ENCODE measurements at places on chromosomes 12 and 14.

DNA sequence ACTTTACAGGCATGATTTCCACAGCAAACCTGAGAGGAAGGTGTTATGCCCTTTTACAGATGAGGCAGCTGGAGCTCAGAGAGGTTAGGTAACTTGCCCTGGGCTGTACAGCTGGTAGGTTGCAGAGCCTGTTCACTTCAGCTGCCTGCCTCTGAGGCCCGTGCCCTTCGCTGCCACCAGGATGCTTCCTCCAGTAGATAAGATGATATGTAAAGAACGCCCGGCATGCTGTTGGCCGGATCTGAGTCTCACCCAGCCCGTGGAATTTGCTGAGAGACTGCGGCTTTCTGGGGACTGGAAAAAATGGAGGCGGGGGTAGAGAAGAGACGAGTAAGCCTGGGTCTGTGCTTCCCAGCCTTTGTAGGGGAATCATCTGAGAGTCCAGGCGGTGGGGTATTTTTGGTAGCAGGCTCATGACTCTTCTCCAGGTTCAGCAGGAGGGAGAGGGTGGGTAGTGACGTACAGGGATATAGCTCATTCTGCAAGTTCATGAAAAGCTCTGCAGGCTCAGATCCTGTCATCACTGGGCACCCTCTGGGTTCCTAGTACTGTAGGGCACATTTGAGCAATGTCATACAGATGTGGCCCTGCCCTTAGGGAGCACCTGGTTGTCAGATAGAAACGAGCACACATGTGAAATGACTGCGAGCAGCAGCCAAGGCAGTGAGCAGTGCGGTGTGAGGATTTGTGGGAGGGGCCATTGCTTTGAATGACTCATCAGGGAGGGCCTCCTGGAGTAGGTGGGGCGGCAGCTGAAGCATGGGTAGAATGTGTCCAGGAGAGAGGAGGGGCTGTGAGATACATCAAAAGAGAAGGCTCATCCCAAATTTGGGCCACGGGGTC, 159.4 kb downstream of the TSPAN9 start:
- no peak for DNase-seq

DNA sequence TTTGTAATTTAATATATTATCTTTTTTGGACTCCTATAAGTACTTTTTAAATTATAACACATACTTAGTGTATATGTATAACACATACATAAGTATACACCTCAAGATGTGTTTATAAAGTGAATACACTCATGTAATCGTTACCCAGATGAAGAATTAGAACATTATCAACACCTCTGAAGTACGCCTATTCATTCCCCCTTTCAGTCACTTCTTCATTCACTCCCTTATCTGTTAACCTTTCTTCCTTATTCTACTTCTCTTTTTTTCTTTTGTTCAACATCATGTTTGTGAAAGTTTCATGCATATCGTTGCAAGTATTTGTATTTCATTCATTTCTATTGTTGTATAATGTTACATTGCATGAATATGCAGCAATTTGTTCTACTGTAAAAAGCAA, 98.5 kb downstream of the ARID2 start:
- no peak for DNase-seq

DNA sequence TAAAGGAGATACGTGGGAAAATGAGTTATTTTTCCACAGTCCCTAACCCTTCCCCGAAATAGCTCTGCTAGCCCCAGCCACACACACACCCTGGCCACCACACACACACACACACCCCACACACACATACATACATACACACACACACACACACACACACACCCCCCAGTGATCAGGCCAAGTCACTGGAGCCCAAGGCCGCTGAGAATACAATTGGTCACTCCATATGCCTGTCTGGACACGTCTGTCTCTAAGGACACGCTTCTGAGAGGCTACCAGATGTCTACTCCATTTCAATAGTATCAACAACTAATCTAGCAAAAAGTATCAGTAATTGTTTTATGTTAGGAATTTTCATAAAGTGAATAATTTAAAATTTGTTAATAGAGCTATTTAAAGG, 13.0 kb upstream of the DIABLO start:
- DNase-seq: no peak

GRCh38 chr12:59768031-59768430, 172.2 kb downstream of the SLC16A7 start:
- DNase-seq: no peak

- no peak for DNase-seq
Observed at GRCh38 chr14:54864526-54864925, 38.1 kb downstream of the GCH1 start.

DNA sequence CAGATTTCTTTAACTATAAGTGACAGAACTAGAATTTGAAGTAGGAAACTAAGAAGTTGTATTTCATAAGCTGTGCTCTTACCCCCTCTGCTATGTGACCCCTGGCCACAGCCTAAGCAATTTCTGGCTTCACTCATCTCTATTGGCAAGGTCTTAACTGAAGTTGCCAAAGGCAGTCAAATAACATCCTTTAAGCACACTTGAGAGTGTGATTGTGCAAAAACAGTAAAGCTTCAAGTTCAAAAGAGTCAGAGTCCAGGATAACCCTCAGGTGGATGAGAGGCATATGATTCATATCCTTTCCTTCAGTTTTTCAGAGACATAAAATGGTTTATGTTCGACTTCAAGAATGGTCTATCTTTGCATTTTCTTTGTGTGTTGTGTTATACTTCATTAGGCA, 45.2 kb downstream of the GRIP1 start:
- DNase-seq: no peak

DNA sequence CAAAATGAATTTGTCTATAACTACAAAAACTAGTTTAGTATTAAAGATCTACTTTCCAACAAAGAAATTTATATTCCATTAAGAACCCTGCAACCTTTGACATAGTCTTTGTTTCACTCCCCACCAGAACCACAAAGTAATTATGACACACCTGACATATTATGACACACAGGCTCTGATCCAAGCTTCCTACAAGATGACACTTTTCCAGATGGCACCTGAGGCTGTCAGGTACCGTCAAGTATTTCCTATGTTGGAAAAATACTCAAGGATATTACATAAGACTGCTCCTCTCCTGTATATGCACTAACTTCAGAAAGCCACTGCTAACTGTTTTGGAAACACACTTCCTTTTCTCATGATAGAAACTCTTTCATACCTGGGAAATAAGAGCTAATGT, 38.9 kb downstream of the STXBP6 start:
- DNase-seq: no peak

- peak; percentile 62 for DNase-seq
Observed at GRCh38 chr12:22275843-22276242, 58.7 kb downstream of the ST8SIA1 start.

DNA sequence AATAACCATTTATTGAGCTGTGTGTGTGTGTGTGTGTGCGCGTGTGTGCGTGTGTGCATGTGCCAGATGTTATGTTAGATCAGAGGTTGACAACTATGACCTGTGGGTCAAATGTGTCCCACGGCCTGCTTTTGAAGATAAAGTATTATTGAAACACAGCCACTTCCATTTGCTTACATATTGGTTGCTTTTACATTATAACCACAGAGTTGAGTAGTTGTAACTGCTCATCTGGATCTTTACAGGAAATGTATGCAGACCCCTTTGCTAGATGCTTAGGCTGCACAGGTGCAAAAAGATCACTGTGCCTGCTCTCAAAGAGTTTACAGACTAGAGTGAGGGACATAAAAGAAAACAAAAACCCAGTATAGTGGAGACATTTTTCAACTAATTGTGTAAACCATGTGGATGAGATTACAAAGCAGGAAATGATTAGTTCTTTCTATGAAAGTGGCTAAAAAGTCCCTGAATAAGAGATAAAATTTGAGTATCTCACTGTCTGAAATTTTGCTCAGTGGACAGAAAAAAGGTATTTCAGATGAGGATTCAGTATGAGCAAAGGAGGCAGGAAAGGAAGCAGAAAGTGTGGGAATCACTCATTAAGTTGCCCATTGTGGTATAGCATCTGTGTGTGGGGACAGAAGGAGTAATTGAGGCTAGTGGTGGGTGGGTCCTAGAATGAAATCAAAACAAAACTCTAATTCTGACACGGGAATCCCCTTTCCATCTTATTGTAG, 188.4 kb downstream of the PAH start:
- no peak for DNase-seq

- no peak for DNase-seq
Observed at GRCh38 chr14:52059649-52060048, 9.2 kb downstream of the NID2 start.

- no peak for DNase-seq
Observed at GRCh38 chr12:57983146-57983857, 41.9 kb downstream of the ATP23 start.

DNA sequence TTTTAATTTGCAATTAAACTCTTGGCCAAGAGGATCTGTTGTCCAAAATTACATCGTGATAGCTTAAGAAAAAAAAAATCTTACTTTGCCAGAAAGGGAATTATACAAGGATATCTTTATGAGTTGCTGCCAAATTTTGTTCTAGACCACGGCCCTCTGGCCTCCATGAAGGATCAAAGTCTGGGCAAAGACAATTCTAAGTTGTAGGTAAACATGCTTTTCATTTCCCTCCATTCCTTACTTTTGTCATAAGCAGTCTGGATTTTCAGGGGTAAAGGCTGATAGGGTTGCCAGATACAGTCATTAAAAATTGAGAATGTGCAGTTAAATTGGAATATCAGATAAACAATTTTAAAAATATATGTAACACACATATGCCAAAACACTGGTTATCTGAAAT, 135.1 kb downstream of the MON2 start:
- DNase-seq: no peak

GRCh38 chr12:50914872-50915484, 37.4 kb upstream of the HIGD1C start:
- DNase-seq: no peak

DNA sequence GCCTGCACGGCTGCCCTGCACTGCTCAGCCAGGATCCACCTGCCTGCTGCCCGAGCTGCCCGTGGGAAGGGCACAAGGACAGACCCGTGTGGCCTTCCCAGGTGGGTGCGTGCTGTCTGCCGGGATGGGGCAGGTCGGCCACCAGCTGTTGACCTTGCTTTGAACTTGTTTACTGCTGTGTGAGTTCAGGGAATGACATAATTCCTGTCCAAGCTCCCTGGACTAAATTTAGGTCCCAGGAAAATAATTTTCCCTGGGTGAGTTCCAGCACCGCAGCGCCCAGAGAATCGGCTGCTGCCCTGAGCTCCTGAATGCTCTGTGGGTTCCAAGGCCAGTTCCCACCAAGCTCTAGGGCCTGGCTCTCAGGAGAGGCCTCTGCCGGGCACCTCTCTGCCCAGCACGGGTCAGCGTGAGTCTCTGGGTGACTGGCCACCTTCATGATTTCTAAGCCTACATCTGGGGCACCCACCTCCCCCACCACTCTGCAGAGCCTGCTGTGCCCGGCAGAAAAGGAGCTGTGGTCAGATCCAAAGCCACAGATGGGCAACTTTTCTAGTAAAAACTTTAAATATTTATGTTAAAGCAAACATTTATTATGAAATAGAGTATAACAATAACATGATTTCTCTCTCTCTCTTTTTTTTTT, 27.2 kb upstream of the MLXIP start:
- DNase-seq: no peak

DNA sequence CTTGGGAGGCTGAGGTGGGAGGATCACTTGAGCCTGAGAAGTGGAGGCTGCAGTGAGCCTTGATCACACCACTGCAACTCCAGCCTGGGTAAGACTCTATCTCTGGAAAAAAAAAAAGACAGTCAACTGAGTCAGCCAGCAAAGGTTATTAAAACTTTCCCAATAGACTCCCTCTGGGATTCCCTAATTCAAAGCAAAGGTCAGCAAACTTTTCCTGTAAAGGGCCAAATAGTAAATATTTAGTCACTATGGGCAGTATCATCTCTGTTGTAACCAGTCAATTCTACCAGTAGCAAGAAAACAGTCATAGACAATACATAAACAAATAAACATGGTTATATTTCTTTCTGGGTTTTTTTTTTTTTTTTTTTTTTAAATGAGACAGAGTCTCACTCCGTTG, 122.5 kb downstream of the IPO8 start:
- no peak for DNase-seq

DNA sequence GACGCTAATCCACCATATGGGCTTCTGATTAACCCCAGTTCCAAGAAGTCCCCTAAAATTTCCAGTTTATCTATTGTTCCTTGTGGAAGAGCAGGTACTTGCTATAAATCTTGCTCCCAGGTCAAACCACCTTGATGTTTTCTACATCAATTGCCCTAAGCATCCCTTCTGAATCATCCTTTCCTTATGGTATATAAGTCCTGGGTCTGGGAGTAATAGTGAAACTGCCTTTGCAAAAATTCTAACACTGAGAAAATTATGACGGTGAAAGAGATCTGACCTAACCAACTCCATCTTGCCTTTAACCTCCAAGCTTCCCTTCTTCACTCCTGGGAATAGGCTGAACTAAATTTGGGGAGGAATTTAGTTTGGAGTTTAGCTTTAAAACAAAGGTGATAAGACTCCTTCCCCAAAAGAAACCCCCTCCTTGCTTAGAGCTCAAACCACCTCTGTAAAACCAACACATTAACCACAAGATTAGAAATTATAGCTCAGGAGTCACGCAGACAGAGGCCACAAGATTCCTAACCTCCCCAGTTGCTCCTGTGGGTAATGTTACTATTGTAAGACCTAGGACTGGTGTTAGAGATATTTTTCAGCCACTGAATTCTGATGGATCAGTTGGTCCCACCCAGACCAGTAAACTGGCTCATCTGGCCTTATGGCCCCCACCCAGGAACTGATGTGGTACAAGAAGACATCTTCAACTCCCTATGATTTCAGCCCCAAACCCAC, 33.8 kb upstream of the DTX1 start:
- DNase-seq: no peak

DNA sequence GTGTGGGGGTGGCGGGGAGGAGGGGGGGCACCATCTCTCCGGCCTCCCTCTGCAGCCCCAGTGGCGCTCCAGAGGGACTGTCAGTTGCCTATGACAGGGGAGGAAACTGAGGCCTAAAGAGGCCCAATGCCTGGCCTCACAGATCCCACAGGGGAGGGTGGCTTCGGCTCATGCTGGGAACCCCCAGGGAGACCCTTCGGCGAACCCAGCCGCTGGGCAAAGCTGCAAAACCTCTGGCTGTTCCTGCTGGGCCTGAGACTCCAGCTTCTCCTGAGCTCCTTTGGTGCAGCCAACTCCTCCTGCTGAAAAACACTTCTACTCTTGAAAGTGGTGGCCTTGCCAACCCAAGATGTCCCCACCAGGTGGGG, 170.1 kb upstream of the RTL1 start:
- no peak for DNase-seq

GRCh38 chr14:88276923-88277596, 46.0 kb downstream of the KCNK10 start:
- no peak for DNase-seq

DNA sequence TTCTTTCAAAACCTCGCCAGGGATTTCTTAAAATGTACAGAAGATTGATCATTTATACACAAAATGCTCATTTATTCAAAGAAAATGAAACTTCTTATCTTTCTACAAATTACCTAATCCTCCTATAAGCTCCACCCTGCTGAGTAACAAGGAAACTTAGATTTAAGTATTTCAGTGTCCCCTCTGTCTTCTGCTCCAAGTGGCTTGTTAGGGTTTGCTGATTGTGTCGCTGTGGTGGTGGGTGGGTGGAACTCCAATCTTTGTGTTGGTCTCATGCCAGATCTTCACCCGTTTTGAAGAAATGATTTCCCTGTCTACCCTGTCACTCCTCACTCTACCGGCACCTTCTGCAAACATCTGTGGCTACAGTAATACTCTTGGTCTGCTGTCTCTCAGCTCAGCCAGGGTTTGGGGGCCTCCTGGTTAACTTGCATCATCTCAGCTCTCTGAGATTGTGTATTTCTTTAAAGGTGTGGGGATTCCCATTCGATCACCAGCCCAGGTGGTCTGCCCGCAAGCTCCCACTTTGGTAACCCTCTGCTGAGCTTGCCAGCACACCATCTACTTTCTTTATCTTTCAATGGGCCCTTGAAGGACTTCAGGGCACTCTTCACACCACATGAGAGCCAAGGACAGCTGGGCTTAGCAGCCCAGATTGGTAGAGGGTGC, 73.8 kb downstream of the DRAM1 start:
- DNase-seq: no peak
